ENCODE measurements at places on chromosomes 6 and 20.
A peak's percentile ranks its signal among the peaks of the same experiment; 100 is the strongest.

- DNase-seq = peak; percentile 84
These were observed 224.9 kb downstream of the IBTK start for GRCh38 chr6:82022614-82023129.

DNA sequence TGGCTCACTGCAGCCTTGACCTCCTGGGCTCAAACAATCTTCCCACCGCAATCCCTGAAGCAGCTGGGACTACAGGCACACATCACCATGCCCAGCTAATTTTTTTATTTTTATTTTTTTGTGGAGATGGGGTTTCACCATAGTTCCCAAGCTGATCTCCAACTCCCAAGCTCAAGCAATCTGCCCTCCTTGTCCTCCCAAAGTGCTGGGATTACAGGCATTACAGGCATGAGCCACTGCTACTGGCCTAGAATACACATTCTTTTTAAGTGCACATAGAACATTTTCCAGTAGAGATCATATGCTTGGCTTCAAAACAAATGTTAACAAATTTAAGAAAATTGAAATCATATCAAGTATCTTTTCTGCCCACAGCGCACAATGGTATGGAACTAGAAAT, 176.8 kb upstream of the MARCKS start:
- DNase-seq = no peak

GRCh38 chr6:17098538-17098937, 3.3 kb upstream of the STMND1 start:
- DNase-seq = peak; percentile 43

- no peak for DNase-seq
These were observed 33.8 kb upstream of the AKAP12 start for GRCh38 chr6:151205721-151206600.

DNA sequence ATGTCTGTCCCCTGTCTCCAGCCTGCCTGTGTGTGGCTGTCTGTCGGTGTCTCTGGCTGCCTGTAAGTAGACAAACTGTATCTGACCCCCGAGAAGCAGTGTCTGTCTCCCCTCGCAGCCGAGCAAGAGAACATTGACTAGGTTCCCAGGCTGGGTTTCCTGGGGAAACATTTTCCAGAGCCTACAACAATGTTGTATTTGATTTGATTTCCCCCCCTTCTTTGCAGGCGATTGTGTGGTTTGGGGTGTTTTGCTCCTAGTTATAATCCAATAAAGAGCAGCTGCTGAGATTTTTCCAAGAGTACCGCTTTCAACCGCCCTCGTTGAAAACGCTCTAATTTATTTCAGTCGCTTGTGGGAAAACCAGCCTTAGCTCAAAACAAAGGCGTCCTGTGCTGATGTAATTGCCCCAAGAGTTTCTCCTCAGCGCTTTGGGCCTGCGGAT, 92.6 kb downstream of the CDC5L start:
- DNase-seq = peak; percentile 52

DNA sequence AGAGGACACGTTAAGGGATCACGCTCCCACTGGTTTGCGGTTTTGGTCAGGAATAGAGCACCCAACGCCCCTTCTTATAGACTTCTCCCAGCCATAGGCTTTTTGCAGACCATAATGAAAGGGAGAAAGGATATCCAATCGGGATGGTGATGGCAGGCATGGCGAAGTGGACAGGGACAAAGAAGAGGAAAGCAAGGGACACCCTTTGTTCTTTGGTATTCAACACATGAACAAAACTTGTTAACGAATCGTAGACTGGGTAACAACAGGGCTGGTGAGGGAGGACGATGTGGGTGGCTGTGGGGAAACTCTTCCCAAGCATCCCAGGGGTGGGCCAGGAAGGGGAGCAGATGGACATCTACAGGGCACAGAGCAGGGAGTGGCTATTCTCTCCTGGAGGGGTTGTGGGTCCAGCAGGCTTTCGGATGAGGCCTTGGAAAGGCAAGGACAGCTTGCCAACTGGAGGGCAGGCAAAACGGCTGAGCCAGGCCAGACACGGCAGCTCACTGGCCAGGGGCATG, 1.4 kb upstream of the HSP90AB1 start:
- DNase-seq = no peak

- DNase-seq = no peak
These were observed 460.2 kb upstream of the CDH4 start for GRCh38 chr20:60791823-60792222.

- peak; percentile 1 for DNase-seq
These were observed 71.9 kb upstream of the CNR1 start for GRCh38 chr6:88238065-88238464.

GRCh38 chr6:167759912-167760311, 66.8 kb upstream of the AFDN start:
- no peak for DNase-seq

- DNase-seq = no peak
These were observed 65.0 kb downstream of the BLOC1S5 start for GRCh38 chr6:7999201-7999600.

Measured in fibroblast of skin of scalp (primary cell).